ENCODE measurements at places on chromosomes 5 and 9.

DNA sequence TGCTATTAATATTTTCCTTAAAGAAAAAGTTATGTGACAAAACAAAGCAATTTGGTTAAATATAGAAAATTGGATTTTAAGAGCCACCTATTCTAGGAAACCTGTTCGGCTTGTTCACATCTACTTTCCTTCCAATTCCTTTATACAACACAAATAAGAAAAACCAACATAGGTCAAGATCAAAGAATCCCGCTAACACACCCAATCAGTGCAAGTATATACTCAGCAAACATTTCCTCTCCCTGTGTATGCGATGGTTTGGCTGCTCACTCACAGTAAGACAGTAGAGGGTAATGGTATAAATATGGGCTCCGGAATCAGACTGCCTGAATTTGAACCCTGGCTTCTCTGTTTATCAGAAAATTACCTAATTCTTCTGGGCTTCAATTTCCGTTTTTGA is 757.5 kb upstream of the ZNF608 start:
- no peak for DNase-seq

- no peak for DNase-seq
Observed at GRCh38 chr9:20684875-20685696, 1.0 kb downstream of the FOCAD start.

DNA sequence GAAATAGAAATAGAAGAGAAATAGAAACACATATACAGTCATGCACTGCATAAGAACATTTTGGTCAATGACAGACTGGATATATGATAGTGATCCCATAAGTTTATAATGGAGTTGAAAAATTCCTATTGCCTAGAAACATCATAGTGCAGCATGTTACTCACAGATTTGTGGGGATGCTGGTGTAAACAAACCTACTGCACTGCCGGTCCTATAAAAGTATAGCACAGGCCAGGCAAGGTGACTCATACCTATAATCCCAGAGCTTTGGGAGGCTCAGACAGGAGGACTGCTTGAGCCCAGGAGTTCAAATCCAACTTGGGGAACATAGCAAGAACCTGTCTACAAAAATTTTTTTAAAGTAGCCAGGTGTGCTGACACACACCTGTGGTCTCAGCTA is 240.6 kb upstream of the MAP3K1 start:
- DNase-seq = no peak

DNA sequence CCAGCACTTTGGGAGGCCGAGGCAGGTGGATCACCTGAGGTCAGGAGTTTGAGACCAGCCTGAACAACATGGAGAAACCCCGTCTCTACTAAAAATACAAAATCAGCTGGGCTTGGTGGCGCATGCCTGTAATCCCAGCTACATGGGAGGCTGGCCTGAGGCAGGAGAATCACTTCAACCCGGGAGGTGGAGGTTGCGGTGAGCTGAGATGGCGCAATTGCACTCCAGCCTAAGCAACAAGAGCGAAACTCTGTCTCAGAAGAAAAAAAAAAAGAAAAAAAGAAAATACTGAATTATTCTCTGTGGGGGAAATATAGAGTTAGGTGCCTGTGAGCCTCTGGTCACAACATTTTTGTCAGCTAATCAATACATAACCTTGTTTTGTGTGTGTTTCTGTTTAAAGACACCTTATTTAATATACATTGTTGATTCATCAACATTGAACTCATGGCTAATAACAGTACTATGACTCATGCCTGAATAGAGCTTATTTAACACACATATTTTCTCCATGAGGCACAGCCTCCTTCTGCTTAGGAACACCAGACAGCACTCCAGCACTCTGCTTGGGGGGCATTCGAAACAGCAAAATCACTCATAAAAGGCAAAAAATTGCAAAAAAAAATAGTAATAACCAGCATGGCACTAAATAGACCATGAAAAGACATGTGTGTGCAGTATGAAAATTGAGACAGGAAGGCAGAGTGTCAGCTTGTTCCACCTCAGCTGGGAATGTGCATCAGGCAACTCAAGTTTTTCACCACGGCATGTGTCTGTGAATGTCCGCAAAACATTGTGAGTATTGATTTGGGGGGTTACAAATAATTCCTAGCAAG is at the start of gene IL31RA:
Gene IL31RA (plus strand): TSS at position 519 of the 836 bp plus-strand sequence. CDS start 214 bp downstream, at position 733.
- no peak for DNase-seq

DNA sequence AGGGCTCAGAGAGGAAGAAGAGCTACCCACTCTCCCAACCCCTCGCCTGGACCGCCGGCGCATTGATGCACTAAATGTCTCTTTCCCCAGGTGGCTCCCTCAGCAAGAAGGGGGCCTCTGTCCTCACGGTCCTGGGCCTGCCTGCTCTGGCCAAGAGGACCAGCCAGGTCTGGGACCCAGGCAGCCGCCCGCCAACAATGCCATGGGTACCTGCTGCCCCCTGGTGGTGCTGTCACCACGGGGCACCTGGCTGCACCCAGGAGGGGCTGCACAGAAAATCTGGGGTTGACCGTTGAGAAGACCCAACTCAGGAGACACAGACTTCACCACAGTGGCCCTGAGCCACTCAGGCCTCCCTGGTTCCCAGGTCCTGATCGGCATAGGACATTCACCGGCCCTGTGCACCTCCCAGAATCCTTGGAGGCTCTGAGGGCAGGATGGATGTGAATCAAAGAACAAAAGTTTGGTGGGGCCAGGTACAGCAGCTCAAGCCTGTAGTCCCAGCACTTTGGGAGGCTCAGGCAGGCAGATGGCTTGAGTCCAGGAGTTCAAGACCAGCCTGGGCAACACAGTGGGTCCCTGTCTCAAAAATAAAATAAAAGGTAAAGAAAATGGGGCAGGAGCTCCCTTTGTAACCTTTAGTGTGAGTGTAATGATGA is 2.4 kb upstream of the VAV2 start:
- no peak for DNase-seq
